ENCODE measurements at places on chromosomes 7 and 10.
A peak's percentile ranks its signal among the peaks of the same experiment; 100 is the strongest.

- peak; percentile 44 for DNase-seq
These were observed 19.0 kb upstream of the ABI1 start for GRCh38 chr10:26879744-26880143.

- DNase-seq = no peak
These were observed 72.5 kb downstream of the SYPL1 start for GRCh38 chr7:106039486-106040060.

GRCh38 chr7:111011520-111011919, 79.4 kb upstream of the LRRN3 start:
- no peak for DNase-seq

GRCh38 chr10:3415038-3415736, 242.6 kb upstream of the PITRM1 start:
- DNase-seq = no peak

GRCh38 chr7:34401776-34402175, 256.2 kb upstream of the NPSR1 start:
- no peak for DNase-seq

- no peak for DNase-seq
These were observed 92.6 kb downstream of the TFEC start for GRCh38 chr7:115937960-115938359.

DNA sequence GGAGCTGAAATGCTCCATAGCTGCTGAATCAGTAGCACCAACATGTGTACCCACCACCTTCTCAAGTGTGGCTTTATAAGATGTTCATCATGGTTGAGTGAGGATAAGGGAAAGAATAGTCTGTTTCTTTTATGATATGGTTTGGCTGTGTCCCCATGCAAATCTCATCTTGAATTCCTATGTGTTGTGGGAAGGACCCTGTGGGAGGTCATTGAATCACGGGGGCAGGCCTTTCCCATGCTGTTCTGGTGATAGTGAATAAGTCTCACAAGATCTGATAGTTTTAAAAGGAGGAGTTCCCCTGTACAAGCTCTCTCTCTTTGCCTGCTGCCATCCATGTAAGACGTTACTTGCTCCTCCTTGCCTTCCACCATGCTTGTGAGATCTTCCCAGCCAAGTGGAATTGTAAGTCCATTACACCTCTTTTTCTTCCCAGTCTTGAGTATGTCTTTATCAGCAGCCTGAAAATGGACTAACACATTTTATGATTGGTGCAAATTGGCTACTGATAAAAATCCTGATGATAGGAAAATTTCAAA, 799.9 kb downstream of the TNS3 start:
- no peak for DNase-seq

DNA sequence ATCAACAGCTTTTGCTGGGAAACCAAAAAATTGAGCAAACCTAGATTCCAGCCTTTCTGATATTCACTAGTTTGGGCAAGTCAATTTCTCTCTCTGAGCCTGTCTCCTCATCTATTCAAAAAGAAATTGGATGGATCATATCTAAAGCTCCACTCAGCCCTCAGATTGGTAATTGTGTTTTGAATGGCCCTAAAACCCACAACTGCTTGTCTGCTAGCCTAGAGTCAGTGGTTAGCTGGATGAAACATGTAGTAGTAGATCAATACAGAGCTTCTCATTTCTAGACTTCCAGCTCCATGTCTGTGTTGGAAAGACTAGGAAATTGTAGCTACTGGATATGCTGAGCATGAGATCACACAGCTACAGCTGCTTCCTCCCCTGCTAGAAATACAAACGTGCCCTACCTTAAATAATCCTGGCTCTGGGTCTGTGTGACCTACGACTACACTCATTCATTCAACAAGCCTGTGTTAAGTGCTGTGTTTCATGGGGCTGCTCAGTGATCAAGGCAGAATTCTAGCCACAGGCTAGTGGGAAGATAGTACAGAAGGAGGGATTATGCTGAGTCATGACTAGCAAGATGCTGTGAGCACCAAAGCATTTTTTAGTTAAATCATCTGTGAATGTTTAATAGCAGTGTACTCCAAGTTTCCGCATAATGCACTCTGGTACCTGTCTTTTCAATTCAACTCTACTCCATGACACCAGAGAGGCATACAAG, 15.7 kb downstream of the DNTT start:
- DNase-seq = no peak

- peak; percentile 48 for DNase-seq
These were observed 141.7 kb downstream of the AUTS2 start for GRCh38 chr7:69739931-69740431.

DNA sequence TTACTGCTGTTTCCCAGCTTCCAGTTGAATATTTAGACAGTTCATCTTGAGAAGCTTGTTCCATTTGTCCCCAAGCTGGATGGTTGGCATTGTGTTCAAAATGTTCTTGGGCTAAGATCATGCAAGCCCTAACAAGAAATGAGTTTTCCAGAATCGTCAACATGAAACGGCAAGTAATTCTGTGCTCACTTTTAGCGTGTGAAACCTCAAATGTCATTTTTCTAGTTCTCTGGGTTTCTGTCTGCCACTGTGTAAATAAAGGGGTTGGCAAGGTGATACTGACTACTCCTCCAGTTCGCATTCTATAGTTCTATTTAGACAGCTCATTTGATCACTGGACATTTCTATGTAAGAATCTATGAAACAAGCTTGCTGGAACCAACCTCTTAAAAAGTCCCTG, 194.0 kb downstream of the AHR start:
- no peak for DNase-seq

DNA sequence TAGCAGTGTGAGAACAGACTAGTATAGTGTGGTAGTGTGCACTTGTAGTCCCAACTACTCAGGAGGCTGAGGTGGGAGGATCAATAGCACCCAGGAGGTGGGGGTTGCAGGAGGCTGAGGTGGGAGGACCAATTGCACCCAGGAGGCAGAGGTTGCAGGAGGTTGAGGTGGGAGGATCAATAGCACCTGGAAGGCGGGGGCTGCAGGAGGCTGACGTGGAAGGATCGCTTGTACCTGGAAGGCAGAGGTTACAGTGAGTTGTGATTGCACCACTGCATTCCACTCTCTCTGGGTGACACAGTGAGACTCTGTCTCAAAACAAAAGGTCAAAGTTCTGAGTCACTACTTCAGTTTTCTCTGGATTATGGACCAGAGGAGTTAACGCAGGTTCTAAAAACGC, 22.6 kb upstream of the DIP2C start:
- DNase-seq = no peak

- DNase-seq = no peak
These were observed 47.7 kb upstream of the COMMD3 start for GRCh38 chr10:22268503-22268902.

- DNase-seq = no peak
These were observed 851.3 kb downstream of the GRID1 start for GRCh38 chr10:85515316-85515715.

- no peak for DNase-seq
These were observed 64.0 kb downstream of the TACR2 start for GRCh38 chr10:69352569-69353264.

GRCh38 chr7:100430493-100431285, 1.1 kb downstream of the MEPCE start:
- DNase-seq = no peak
